RWPE1 (cell line): ENCODE measurements at places on chromosomes 2 and 18.

DNA sequence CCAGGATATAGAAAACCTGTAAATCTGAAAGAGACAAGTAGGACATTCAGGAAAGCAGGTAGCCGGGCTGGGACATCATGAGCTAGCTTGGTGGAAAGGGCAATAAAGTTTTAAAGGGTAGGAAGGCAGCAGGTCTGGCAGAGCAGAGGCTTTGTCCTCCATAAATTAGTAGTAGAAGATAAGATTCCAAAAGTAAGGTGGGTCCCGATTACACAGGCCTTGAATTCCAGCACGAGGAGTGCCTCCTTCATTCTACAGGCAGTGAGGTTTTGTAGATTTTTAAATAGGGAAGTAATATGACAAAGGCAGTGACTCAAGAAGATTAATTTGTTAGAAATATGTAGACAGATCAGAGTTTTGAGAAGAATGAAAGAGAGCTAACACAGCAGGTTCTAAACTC, 160.7 kb downstream of the DTNB start:
- peak; percentile 5 for DNase-seq

DNA sequence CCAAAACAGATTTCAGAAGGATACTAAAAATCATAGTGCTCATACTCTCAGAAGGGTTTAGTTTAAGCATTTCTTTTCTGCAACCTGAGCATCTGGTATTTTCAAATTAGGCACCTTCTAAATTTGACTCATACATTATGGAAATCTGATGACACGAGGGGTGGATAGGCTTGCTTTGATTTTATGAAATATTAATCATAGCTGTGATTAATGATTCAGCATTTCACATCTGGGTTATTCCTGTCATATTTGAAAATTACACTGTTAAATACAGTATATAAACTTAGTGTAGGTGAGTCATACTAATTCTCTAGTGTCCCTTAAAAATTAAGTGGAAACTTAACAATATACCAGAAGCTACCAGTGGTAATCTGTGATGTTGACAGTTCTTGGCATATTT, 47.7 kb downstream of the MRPS9 start:
- DNase-seq, result no peak

DNA sequence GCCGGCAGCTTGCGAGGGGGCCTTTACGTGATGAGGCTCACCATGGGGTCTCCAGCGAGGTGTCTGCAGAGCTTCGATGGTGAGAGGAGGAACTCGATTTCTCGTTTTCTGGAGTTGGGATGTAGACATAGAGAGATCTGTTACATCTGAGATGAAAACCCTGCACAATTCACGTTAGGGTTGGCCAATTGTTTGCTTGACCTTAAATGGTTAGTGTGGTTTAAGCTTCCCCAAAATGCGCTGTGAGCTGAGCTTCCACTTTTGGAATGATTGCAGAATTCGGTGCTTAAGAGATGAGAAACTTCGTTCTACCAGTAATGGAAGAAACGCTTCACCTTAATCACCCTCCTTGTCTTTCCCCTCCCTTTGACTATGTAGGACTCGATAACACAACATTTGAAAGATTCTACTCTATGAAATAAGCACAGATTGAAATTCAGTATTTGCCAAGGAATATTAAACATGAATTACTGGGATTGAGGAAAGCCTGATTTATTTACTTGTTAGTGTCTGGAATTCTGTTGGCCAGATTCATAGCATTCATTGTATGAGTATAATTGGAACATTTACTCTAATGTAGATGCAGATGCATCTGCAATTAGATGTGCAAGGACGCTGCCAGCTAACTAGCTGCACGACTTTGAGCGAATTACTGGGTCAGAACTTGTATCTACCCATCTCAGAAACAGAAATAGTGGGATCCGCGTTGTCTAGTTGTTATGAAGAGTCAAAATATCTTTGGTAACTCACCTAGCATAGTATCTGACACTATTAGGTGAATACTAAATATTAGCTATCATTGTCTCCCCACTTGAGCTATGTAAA, 1.6 kb upstream of the KLF7 start:
- DNase-seq, result no peak

DNA sequence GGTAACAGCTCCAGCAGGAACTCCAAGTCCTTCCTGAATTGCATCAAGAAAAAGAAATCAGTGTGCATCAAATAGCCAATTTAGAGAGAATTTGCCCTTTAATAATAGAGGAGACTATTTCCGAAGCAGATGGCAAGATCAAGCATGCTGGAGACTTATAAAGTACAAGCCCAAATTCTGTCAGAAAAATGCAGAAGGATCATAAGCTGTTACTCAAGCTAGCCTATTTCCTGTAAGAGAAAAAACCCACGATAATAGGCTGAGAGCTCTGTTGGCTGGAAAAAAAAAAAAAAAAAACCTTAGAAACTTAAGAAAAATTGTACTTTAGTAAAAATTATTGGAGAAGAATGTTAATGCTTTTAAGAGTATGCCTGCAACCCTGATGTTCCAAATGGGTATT, 24.4 kb upstream of the ITM2C start:
- no peak for DNase-seq

DNA sequence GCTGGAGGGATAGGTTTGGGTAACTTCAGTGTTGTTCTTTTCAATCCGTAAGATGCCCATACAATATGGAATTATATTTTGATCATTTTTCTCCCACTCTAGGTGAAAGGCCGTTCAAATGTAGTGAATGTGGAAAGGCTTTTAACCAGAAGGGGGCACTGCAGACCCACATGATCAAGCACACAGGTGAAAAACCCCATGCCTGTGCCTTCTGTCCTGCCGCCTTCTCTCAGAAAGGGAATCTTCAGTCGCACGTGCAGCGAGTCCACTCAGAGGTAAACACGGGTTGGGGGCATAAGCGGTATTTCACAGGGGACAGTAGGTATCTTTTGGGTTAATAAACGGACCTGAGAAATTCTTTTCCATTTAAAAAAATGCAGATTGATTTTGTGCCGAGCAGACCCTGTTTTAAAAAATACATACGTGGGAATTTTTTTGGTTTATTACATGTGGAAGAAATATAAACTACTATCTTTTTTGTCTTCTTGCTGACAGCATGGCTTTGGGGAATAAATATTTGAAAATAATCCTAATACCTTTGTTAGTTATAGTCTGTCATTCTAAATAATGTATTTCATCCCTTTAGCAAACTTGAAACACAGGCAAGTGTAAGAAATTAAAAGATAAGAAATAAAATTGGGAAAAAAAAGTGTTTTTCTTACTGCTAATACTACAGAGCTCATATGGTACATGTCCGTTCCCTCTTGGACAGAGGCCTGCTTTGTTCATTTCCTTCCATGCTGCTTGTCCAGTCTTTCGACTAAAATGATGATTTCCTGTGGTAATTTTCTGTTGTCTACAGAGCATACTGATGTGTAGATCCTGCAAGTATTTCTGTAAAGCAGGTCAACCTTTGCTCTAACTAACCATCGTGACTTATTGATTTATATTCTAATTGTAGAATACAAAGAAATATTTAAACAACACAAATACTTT, 53.3 kb downstream of the ZNF236 start:
- DNase-seq, result no peak

DNA sequence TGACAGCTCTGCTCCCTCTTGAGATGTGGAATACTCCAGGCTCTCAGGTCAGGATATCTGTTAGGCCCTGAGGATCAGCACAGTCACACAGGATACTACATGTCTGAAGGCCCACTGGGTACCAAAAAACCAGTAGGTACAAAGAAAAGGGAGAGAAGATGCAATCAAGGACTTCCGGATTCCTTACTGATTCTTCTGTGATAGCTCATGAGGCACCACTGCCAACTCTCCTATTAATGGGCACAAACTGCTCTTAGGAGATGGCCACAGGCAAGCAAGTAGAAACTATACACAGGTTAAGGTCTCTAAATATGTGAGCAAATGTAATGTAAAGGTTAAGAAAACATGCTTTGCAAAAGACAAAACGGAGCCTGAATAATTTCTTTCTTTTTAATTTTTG, 3.5 kb downstream of the TMEM127 start:
- DNase-seq, result no peak

DNA sequence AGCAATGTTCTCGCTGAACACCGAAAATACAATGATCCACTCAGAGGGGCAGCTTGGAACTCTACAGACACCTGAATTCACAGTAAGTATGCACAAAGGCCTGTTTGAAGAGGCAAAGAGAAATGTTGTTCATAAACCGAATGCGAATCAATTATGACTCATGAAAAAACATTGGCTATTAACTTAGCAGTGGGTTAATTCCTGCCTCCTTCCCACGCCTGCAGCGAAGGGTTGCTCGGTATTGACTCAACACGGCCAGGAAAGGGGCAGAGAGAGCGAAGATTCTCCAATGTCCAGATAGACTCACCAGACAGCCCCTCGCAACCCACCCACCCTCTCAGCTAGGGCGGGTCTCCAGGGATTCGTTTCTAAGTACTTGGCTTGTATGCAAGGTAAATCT, 9.4 kb downstream of the CRACDL start:
- peak; percentile 51 for DNase-seq

DNA sequence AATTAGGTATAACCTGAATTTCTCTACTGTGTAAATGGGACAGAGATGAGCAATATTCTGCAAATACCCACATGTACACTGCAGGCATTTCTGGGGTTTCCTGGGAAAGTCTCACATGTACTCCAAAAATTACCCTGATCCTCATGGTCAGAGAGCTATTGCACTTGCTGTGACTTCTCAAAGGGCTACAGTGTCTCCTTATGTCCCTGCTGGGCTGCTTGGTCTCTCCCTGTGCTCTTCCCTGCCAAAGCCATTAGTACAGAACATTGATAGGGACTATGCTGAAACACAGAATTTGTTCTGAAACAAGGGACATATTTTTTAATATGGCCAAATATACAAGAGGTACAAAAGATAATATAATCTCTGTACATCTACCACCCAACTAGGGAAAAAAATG, 924.4 kb upstream of the NXPH2 start:
- no peak for DNase-seq

DNA sequence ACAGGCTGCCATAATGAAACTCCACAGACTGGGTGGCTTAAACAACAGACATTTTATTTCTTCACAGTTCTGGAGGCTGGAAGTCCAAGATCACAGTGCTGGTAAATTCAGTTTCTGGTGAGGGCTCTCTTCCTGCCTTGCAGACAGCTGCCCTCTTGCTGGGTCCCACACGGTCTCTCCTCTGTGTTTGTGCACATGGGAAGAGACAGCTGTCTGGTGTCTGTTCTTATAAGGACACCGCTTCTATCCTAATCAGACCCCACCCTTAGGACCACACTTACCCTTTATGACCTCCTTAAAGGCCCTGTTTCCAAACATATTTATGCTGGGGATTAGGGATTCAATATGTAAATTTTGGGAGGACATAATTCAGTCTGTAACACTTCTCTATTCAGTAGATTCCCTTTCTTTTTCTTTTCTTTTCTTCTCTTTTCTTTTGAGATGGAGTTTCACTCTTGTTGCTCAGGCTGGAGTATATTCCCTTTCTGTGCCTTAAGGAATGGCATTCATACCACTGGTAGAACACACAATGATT, 18.9 kb downstream of the CTIF start:
- DNase-seq, result no peak

DNA sequence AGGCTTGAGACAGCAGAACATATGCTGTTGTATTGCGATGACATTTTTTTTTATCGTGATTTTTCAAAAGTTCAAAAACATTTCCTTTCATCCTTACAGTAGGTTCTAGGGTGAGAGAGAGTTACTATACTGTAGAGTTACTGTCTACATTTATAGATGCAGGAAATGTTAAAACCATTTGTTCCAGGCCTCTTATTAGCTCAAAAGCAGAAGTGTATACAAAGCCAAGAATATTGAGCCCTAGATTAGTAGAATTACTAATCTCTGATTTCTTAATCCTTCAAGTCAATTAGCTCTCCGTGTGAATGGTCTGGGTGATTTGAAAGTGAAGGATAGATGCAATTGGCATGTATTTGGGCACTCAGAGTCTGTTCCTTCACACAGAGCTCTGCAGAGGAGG, 73.1 kb downstream of the MAPRE2 start:
- no peak for DNase-seq

DNA sequence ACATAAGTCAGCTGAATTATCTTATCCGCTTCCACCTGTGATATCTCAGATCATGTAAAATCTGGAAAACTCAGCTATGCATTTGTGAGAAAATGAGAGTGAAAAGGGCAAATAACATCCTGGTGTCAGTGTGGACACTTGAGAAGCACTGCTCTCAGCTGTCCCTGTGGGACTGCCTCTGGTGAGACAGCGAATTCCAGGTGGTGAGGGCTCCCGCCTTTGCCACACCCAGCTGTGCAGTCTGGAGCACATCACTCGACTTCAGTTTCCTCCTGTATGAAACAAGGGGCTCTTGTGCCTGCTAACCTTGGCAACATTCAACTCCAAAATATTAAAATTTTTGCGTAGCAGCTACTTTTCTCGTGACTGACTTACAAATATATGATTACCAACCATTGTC, 194.9 kb upstream of the BOD1L2 start:
- no peak for DNase-seq

DNA sequence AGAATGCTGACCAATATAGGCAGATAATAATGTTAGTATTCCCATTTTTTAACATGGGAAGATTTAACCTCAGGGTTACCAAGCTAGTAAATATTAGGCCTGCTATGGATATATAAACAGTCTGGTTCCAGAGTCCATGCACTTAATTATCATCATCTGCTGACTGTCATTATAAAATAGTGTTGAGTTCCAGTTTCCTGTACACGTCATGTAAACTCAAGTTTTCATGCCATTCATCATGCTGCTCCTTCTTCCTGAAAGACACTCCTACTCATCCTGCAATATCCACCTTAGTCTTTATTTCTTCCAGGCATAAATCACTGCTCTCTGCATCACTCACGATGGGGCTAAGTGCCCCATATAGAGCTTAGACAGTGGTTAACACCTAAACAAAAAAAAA, 420.8 kb upstream of the SPHKAP start:
- DNase-seq, result no peak

- peak; percentile 42 for DNase-seq
Observed at GRCh38 chr2:38398739-38399138, 21.7 kb upstream of the ATL2 start.

- DNase-seq, result no peak
Observed at GRCh38 chr2:226556050-226556449, 243.6 kb downstream of the IRS1 start.

DNA sequence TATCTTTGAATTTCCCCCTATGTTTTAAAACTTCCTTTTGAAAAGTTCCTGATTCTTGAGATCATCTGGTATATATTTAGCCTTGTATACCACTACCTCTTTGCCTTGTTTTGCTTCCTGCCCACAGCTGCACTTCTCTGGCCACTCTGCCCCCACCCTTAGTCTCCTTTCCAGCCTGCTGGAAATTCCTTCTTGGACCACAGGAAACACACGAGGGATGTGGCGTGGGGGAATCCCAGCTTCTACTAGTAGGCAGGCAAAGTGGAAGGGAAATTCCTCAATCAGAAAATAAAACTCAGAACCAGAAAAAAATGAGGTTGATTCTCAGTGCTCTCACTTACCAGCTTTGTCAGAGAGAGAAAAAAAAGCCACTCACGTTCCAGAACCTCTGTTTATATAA, 13.4 kb downstream of the IL18RAP start:
- DNase-seq, result no peak

- DNase-seq, result no peak
Observed at GRCh38 chr2:71720596-71721361, 267.4 kb downstream of the DYSF start.

DNA sequence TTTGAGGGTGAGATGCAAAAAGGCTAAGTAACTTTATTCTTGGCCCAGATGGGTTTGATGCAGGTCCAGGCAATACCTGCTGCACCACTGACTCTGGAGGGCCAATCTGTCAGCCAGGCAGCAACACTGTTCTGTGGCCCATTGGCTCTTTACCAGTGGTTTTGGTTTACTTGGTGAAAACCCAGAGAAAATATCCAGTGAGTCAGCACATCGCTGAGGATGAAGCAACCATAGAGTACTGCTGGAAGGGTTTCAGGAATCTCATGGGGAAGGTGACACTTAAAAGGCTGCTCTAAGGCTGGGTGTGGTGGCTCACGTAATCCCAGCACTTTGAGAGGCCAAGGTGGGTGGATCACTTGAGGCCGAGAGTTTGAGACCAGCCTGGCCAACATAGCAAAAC, 192.5 kb upstream of the FAM98A start:
- peak; percentile 59 for DNase-seq
